ENCODE measurements at places on chromosomes 1 and 21.
A peak's percentile ranks its signal among the peaks of the same experiment; 100 is the strongest.

- DNase-seq: no peak
These were observed 7.8 kb downstream of the PSMB2 start for GRCh38 chr1:35633547-35633946.

DNA sequence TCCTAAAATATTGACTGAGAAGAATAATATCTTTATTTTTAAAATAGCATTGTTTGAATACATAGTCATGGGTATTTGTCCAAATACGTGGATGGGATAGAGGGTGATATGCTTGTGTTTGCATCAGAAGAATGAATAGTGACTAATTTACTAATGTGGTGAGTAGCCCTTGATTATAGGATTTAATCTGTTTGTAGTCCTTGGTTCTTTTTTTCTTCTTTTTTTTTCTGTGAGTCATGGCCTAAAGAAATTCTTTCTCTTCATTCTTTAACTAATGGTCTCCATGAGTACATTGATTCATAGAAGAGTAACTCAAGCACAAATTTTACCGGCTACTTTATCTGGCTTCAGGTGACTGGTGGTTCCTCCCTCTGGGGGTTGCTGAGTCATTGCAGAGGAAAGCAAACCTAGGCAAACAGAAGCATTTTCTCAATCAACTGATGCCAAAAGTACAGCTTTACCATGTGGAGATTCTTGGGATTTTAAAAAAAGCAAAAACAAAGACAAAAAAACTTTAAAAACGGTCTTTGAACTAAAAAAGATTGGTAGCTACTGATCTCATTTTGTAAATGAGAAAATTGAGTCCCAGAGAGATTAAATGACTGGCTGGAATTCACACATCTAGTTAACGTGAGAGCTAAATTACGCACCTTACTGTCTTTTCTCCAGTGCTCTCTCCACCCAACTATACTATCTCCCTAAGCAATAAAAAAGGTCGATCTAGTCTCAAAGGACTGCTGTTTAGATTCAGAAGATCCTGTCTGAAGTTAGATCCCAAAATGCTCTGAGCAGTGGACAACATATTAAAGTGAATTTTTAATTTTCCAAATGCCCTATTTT, 40.5 kb downstream of the AK5 start:
- DNase-seq: peak; percentile 30

GRCh38 chr1:153612755-153613331, at the start of gene S100A16:
S100A16 (minus strand) TSS chr1:153613137; CDS start chr1:153608151, 4,986 bp downstream.
- DNase-seq: peak; percentile 87

DNA sequence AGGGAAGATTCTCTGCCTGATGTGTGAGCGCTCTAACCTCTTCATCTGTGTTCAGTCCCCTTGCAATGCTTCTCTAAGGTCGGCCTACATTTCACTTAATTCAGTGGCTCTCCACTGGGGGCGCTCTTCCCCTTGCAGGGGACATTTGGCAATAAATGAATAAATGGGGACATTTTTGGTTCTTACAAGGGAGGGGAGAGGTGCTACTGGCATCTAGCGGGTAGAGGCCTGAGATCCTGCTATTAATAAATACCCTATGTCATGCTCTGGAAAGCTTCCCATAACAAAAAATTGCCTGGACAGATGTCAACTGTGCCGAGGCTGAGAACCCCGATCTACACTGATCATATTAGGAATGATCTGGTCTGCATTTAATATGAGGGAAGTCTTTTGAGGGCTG, 25.9 kb upstream of the DNAJC11 start:
- peak; percentile 59 for DNase-seq

GRCh38 chr21:25929856-25930520, 195.2 kb downstream of the GABPA start:
- DNase-seq: peak; percentile 44

DNA sequence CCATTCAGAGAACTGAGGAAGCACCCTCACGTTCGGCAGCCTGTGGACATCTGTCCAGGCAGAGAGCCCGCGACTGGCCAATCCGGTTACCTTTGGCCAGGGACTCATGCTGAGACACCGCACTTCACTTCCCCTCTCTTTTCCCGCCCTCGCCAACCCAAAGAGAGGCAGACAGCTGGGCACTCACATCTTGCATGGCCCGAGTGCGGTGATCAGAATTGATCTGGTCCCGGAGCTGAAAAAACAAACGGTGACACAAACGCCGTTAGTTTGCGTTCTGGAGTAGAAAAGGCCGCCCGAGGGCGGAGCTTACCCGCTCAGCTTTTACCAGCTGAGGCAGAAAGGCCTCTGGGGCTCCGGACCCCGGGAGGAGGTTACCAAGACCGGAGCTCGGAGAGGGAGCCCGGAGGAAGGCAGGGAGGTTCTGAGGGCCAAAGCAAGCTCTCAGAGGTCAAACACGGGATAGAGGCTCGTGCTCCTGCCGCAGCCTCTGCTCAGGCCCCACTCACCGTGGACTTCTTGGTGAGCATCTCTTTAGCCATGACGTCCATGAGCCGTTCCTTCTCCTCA, 376 bp downstream of the SF3A3 start:
- DNase-seq: peak; percentile 51

GRCh38 chr1:223234534-223234933, 91.5 kb upstream of the TLR5 start:
- no peak for DNase-seq

DNA sequence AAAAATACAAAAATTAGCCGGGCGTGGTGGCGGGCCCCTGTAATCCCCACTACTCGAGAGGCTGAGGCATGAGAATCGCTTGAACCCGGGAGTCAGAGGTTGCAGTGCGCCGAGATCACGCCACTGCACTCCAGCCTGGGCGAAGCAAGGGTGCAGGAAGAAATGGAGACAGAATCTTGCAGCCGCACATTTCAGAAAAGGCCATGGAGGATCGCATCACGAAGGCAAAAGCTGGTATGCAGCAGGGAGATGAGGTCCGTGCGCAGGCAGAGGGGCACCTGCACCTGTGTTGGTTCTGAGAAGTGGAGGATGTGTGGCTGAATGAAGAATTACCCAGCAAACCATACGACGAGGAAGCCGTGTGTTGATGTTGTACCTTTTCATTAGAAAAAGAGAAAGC, 53.0 kb upstream of the ABCG1 start:
- no peak for DNase-seq

GRCh38 chr1:187762118-187762517, 933.4 kb downstream of the PLA2G4A start:
- DNase-seq: no peak

GRCh38 chr1:108645564-108646184, 15.2 kb downstream of the HENMT1 start:
- no peak for DNase-seq

DNA sequence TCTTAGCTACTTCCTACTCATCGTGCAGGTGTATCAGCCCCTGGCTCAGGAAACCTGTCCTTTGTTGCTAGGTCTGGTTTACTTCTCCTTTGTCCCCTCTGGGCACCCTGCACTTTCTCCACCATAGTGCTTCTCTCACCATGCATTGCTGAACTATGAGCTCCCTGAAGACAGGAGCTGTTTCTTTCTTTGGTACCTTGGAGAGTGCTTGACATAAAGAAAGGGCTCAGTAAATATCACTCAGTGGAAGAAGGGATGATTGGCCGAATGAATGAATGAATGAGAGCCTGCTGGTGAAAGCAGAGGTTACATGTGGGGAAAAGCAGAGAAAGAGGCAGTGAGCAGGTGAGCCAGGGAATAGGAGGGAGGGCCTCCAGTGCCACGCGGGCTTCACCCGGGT, 9.8 kb upstream of the HMGB4 start:
- DNase-seq: no peak

DNA sequence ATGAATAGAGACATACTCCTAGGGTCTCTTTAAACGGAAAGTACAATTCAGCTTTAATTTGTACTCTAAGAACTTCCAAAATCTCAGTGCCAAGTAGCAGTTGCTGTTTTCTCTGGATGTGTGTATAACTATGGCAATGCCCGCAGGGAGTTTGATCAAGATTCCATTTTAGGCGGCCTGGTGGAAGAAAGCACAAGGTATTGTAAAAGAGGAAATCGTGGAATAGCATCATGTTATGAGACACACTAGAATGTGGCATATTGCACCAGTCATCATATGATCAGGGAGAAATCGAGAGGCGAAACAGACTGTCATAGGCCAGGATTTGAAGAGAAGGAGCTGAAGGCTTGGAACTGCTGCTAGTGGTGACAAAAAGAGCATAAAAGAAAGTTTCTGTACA, 316.2 kb upstream of the FMN2 start:
- DNase-seq: no peak

- DNase-seq: no peak
These were observed 164.9 kb downstream of the CAMTA1 start for GRCh38 chr1:6950001-6950765.

- DNase-seq: no peak
These were observed 12.2 kb downstream of the CRABP2 start for GRCh38 chr1:156692925-156693847.

- no peak for DNase-seq
These were observed 96.7 kb upstream of the IGSF21 start for GRCh38 chr1:18010945-18011344.

DNA sequence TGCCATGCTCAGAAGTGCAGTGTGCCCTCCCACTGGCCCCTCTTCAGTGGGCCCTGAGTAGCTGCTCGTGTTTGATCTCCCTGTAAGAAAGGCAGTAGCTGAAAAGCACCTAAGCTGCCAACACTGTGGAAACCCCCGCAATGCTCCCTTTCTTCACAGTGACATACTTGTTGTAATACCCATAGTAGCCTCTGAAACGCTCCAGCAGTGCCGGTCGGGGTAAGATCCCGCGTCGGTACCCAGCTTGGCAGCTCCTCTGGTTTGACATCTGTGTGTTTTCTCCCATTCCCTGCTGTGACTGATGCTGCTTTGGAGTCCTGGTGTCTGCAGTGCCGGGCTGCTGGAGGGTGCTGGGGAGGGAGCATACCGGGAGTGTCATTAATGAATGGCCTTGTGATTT, 3.6 kb downstream of the CHAF1B start:
- peak; percentile 74 for DNase-seq

Measured in AG08396 (cell line).